ENCODE measurements at places on chromosomes 16 and 17.

GRCh38 chr17:11640463-11640814 lies 42.2 kb downstream of the DNAH9 start:
- no peak for DNase-seq

GRCh38 chr17:56812901-56813388 lies 20.8 kb downstream of the C17orf67 start:
- DNase-seq, result no peak

DNA sequence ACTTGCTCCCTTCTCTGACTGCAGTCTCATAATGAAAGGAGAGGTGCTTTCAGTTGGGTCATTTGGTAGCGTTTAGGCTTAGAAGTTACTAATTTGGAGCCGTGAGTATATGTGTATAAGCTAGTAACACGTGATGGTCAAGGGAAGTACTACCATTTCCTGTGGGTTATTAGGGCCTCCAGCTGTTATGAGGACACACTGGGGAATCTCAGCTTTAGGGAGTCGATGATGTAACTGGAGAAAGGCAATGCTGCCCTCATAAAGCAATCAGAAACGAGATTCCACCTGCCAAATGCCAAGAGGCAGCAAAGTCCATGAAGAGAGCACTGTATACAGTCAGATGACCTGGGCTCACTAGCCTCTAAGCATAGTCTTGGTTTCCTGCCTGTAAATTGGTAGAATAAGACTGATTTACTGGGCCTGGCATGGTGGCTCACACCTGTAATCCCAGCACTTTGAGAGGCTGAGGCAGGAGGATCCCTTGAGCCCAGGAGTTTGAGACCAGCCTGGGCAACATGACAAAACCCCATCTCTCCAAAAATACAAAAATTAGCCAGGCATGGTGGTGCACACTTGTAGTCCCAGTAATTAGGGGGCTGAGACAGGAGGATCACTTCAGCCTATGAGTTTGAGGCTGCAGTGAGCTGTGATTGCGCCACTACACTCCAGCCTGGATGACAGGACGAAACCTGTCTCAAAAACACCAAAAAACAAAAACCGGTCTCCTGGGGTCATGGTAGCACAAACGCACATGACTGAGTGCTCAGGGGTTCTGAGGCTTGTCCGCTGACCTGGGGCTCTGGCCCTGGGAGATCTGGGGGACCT lies 53.0 kb downstream of the SF3B3 start:
- DNase-seq, result no peak

GRCh38 chr17:52158450-52159042 lies at the start of gene CA10:
CA10 (minus strand) TSS chr17:52158714.
- no peak for DNase-seq

DNA sequence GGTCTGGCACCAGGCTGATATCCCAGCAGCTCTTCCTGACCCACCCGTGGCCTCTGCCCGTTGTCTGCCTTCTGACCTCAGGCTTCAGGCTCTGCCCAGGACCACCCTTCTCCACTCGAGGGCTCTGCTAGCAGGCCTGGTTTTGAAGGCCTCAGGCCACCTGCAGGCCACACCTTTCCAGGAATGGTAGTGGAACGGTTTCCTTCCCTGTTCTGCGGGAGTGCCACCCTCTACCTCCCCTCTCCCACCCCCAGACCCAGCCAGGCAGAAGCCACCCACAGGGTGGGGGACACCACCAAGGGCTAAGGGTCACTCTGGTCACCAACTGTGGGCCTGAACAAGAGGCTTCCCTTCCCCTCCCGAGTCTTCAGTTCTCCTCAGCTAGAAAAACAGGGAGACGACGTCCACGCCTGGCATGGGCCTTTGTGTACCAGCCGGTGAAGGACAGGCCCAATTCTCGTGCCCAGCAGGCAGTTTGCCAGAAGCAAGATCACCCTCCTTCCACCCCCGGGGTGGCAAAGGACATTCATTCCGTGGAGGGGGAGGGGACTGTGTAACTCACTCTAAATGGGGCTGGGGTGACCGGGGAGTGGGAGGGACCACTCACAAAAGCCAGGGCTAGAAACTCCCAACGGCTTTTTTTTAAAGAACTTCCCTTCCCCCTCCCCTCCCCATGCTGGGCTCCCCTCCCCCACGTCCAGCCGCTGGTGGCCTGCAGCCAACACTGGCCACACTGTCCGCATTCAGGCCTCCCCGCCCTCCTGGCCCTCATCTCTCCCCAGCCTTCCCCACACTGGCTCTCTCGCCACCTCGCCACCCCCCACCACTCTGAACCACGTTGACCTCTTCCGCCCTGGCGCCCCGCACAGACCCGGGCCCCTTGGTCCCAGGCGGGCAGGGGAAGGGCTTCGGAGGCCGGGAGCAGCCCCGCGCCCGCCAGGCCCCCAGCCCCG lies 7.7 kb downstream of the CBX4 start:
- DNase-seq, result no peak

- peak; percentile 59 for DNase-seq
Observed at GRCh38 chr16:88264641-88265285, 118.0 kb upstream of the ZNF469 start.
